ENCODE measurements at places on chromosomes 6 and 20.

DNA sequence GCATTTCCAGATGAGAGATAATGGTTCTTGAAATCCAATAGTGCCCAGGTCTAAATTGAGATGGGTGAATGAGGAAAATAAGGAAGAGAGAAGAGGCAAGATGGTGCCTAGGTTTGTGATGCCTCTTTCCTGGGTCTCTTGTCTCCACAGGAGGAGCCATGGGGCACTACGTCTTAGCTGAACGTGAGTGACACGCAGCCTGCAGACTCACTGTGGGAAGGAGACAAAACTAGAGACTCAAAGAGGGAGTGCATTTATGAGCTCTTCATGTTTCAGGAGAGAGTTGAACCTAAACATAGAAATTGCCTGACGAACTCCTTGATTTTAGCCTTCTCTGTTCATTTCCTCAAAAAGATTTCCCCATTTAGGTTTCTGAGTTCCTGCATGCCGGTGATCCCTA lies 6.8 kb downstream of the HFE start:
- DNase-seq: no peak

GRCh38 chr20:2767768-2768631 lies 32.4 kb downstream of the CPXM1 start:
- no peak for DNase-seq

- DNase-seq: no peak
Measured at GRCh38 chr6:163651915-163652668, 237.6 kb downstream of the QKI start.

DNA sequence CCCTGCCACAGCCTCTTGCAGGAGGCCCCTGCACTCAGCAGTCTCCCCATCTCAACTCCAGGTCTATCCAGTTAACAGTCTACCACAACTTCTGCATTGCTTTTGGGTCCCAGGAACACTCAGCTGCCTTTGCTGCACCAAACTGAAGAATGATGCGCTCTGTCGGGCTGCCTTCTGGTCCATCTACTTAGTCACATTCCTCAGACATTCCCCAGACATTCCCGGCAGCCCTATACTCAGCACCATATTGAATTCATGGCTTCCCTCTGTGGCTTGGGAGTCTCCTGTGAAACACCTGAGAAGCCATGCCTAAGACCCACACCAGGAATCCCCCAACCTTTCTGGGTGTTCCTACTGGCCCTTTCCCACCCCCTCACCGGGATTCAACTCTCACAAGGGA lies 99.6 kb upstream of the COL21A1 start:
- DNase-seq: no peak

- DNase-seq: no peak
Measured at GRCh38 chr20:1810572-1810925, 84.7 kb upstream of the SIRPA start.

DNA sequence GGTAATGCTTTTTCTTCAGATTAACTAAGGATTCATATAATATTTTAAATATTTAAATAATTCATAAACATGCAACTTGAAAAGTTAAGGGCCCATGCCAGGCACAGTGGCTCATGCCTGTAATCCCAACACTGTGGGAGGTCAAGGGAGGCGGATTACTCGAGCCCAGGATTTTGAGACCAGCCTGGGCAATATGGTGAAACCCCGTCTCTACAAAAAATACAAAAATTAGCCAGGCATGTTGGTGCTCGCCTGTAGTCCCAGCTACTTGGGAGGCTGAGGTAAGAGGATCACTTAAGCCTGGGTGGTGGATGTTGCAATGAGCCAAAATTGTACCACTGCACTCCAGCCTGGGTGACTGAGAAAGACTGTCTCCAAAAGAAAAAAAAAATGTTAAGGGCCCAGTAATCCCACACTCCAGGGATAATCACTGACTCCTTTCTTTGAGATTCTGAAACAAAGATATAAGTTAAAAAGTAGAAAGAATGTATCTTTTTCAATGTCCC lies 7.9 kb upstream of the RIN2 start:
- no peak for DNase-seq

- no peak for DNase-seq
Measured at GRCh38 chr6:89270951-89271721, 44.0 kb downstream of the GABRR2 start.

GRCh38 chr6:81820980-81821379 lies 68.5 kb upstream of the TENT5A start:
- DNase-seq: no peak

- no peak for DNase-seq
Measured at GRCh38 chr6:27617046-27617687, 144.3 kb upstream of the ZNF184 start.

- DNase-seq: no peak
Measured at GRCh38 chr6:77456531-77457248, 6.6 kb downstream of the HTR1B start.

DNA sequence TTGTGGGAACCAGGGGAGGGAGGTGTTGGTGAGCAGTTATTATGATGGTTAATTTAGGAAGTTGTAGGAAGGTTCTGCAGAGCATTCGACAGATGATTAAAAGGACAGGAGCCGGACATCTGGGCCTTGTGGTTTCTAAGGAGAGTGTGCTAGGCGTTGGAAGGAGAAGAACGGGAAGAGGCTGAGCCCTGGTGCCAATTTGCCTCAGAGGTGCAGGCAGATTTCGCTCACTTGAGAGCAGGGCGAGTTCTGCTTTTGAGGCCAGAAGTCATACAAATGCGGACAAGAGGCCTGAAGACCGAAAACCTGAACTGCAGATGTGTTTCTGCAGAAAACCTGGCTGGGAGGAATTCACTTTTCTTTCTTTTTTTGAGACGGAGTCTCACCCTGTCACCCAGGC lies 30.5 kb upstream of the RPS6KA2 start:
- DNase-seq: no peak

GRCh38 chr6:69202768-69203167 lies 567.7 kb downstream of the ADGRB3 start:
- DNase-seq: peak; percentile 9

DNA sequence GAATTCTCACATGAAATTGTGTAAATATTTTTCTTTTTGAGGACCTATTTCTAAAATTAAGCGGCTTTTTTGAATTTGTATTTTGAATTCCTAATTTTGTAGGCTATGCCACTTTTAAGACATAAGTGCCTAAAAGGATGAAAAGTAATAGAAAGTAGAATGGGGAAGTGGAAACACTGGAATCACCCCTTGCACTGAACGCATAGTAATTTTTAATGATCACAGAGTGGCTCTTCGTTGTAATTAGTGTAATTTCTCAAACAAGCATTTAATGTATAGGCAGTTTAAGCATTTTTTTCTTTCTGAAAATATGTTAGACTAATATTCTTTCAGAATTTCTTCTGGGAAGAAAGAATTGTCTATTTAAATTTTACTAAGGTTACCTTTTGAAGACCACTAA lies 73.2 kb downstream of the ARID1B start:
- no peak for DNase-seq

DNA sequence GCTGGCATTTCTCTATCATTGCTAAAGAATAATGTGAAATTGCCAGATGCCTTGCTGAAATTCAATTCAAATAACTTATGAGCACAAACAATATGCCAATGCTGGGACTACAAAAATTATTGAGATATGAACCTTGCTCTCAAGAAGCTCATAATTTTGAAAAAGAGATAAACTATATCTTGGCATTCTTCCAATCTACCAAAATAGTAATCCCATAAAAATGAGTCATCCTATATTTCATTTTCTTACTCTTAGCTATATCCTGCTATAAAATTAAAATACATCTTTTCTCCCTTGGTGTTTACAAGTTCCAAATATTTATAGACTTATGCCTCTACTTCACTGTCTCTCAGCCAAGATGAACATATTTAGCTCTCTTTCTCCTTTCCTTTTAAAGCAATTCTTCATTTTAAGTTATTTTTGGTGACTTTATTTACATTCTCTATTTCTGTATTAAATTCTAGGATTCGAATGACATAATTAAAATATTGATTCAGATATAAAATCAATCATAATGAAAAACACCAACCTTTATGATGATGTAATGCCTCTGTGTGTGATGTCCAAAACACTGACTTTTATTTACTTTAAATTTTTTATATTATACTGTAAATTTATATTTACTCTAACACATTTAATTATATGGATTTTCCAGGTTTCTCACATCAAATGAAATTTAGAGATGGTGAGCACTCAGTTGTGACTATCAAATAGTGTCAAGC lies 152.6 kb downstream of the CDK19 start:
- no peak for DNase-seq

GRCh38 chr6:43355862-43356590 lies 13.4 kb downstream of the ZNF318 start:
- no peak for DNase-seq

DNA sequence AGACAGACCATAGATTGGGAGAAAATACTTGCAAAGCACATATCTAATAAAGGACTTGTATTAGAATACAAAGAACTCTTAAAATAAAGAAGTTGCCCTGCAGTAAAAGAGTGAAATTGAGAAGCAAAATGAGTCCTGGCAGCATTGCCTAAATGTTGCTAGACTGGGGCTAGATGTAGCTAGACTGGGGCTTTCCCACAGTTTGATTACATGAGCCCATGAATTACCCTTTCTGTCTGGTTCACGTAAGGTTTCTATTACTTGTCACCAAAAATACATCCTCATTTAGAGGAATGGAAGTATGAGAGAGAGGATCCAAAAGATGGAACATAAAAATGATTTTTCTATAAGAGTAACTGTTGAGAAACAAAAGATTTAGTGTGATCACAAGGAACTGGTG lies 57.6 kb upstream of the CCDC28A start:
- DNase-seq: no peak

GRCh38 chr20:14536738-14537137 lies 199.3 kb upstream of the FLRT3 start:
- no peak for DNase-seq

DNA sequence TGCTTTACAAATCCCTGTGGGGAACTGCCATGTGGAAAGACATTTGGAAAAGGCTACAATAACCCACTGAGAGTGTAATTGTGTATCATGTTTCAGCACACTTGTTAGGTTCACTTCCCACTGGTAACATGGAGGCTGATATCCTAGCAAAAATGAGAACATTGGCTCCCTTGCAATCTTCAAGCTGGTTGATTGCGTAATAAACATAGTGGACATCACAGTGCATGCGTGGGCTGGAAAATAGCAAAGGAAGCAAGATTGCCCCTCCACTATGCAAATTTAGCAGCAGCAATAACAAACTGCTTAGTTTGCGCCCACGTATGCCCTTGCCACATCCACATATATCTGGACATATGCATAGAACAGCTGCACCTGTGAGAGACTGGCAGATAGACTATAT lies 410.2 kb downstream of the MEI4 start:
- DNase-seq: no peak

- no peak for DNase-seq
Measured at GRCh38 chr6:2596222-2596621, 154.5 kb downstream of the MYLK4 start.

GRCh38 chr6:90397047-90397446 lies 100.4 kb upstream of the BACH2 start:
- DNase-seq: no peak

GRCh38 chr6:151108548-151108947 lies 131.2 kb upstream of the AKAP12 start:
- no peak for DNase-seq

- no peak for DNase-seq
Measured at GRCh38 chr6:33918175-33918695, 114.4 kb upstream of the MLN start.

GRCh38 chr6:69349771-69350170 lies 447.0 kb downstream of the LMBRD1 start:
- peak; percentile 82 for DNase-seq

- no peak for DNase-seq
Measured at GRCh38 chr6:129508477-129509145, 201.4 kb downstream of the ARHGAP18 start.

DNA sequence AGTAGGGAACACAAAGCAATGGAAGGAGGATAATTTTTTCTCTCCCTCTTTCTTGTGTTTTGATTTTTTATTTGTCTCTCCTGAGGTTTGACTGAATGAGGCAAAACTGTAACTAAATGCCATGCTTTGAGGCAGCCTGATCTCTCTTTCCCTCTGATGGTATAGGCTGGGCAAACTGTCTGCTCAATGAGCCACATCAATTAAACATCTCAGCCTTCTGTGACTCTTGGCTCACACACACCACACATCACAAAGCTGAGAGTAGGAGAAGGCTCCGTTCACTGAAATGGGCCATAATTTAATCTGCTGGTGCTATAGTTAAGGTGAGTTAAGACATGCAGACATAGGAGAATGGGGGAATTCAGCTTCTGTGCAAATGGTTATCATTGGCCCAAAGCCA lies 28.1 kb upstream of the SCGN start:
- DNase-seq: no peak
